ENCODE measurements at places on chromosomes 4 and X. TPM values are rescaled to one million over a fixed set of nuclear protein-coding genes. Genes with fewer than 3 reads are reported as not detected.

DNA sequence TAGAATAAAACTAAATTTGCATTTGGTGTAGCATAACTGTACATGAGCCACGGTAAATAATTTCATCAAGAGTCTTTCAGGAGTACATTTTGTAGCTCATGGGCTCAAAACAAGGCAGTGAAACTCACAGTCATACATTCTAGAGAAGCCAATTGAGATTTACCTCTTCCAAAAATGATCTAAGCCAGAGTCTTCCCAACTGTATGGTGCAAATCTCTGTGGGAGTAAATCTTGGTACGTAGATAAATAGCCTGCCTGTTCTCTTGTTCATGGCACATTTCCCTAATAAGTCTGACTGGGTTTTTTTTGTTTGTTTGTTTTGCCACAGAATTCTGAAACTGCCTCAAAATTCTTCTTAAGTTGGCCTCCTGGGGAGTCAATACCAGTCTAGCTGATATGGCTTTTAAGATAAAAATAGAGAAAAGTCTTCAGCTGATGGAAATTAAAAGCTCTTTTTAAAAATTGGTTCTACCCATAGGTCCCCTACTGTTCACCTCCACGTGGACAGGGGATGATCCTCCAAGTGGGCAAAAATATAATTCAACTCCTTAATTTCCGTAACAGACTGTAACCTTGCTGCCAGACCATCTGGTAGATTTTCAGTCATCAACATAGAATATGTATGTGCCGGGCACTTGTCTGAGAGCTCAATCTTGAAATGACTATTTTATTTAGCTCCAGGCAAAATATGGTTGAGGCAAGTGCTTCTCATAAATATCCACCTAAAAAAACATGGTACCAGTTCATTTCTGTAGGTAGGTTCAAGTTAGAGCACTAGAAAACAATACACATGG is 365.4 kb downstream of the PDHA2 start:
- DNase-seq: no peak

GRCh38 chrX:55008571-55009358 is 8.6 kb downstream of the APEX2 start:
- no peak for DNase-seq

- no peak for DNase-seq
These were observed 41.3 kb downstream of the WDR1 start for GRCh38 chr4:10075158-10075863.

GRCh38 chr4:11729548-11729947 is 300.9 kb upstream of the HS3ST1 start:
- peak; percentile 73 for DNase-seq

- peak; percentile 6 for DNase-seq
These were observed 34.9 kb upstream of the CCNI start for GRCh38 chr4:77110730-77111129.

GRCh38 chrX:150547375-150548115 is 20.9 kb upstream of the MTM1 start:
- DNase-seq: peak; percentile 43

DNA sequence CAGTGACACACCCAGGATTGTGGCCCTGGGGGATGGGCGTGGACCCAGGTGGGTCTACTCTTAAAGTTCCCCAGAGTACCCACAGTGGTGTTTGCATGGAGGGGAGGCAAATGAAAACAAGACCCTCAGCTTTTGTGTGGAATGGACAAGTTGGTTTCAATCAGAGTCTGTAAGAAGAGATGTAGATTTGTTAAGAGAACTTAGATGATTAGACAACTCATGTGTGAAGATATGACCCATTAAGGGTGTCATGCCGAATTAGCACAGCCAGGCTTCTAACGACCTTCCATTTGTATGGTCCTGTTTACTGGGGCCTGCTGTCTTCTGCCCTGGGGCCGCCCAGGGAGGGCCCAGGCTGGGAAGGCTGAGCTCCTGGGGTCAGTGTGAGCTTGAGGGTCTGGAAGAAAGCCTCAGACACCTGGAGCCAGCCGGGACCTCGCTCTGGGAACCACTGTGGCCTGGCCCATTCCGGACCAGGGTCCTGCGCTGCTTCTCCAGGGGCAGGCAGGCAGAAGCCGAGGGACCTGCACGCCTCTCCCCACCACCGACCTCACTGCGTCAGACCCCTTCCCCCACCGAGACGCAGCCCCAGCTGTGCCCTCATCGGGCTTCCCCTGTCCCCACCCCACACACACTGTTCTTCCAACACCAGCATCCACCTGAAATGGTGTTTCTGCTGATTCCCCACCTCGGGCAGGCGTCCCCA is 20.4 kb downstream of the UVSSA start:
- no peak for DNase-seq

- DNase-seq: no peak
These were observed 213.6 kb upstream of the NRK start for GRCh38 chrX:105608745-105609144.

DNA sequence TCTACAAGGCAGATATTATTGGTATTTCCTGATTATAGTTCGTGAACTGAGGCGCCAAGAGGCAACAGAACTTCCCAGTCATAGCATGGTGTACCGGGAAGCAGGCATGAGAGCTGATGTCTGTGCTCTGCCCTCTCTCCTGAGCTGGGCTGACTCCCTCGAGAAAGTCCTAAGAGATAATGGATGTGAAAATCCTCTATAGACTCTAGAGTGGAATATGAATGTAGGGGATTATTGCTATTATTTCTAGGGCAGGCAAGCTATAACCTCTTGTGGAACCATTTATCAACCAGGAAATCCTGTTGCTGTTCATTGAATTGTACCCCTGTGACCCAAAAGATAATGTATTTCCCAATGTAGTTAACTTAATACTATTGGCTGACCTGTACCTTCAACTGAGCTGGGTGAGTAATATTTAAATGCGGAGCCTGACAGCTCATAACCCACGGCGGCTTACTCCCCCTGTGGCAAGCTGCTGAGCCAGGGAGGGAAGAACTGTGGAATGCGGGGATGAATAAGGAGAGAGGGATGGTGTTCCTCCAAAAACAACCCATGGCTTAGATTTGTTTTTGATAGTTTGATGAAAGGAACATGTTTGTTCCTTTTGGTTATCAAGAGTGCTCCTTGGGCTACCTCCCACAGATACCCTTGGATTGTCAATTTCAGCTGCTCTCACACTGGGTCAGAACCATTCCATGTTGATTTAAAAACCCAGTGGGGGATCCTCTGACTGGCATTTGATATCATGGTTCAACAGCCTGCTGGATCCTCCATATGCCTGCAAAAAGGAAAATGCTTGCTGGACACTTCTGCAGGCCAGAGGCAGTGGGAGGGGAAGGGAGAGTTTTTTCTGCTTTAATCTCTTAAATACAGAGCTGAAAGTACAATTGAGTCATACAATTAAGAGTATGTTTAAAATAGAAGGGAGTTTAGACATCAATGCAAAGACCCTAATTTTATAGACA is 339.0 kb upstream of the BOD1L1 start:
- DNase-seq: peak; percentile 84

DNA sequence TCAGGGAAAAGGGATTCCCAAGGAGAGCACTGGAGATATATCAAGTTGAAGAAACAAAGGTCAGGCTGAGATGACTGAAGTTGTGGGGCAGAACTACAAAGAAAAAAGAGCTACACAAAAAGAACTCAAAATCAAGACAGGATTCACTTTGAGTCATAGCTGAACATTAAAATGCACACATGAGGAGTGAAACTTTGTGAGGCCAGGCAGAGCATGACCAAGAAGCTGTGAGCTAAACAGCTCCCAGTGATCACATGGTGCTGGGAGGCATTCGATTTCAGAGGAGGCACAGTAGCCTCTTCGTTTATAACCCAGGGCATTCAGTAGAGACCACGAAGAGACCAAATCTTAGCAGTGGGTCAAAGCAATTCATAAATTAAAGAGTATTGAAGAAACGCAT is 145.3 kb downstream of the ATRX start:
- no peak for DNase-seq

- DNase-seq: no peak
These were observed 62.9 kb upstream of the TXK start for GRCh38 chr4:48196758-48197504.

DNA sequence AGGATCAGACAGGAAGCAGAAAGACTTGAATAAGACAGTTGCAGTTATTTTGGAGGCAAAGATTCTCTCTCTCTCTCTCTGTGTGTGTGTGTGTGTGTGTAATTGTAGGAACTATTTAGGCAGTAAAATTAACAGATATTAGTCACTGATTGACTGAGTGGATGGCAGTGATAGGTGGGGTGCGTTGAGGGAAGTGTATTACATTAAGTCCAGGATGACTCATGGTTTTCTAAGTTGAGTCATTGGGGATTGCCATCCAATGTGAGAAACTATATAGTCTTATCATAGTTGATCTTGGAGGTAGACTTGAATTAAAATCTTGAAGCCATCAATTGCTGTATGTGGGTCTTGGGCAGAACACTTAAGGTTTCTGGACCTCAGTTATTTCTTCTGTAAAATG is 75.4 kb downstream of the AR start:
- peak; percentile 92 for DNase-seq

DNA sequence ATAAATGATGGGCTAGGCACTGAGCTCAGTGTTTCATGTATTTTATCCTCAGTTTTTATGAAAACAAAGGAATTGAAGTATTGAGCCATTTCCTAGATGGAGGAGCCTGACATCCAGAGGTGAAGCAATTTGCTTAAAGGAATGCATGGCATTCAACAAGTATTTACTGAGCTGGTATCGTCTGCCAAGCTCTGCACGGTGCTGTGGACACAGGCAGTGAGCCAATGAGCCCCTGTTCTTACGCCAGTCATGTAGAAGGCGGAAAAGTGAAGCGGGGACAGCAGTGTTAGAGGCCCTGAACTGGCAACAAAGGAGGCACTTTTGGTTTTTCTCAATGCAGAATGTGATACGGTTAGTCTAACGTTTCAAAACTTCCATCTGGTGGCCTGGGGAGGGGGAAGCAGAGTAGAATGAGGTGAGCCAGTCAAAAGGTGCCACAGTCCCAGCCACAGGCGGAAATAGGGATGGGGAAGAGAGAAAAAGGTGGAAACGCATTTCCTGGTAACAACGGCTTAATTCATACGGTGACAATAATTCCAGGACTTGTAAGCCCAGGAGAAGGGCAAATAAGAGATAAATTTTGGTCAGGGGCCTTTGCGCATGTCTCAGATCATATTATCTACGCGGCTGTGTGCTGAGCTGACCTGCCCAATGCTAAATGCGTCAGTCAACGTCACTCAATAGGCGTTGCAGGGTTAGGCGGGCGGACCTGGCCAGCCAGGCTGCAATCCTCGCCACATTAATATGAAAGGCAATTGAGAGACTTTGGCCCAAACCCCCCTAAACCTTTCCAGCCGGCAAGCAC is 133.9 kb downstream of the AFAP1 start:
- peak; percentile 97 for DNase-seq

GRCh38 chr4:165450871-165451270 is 72.1 kb downstream of the CPE start:
- no peak for DNase-seq

The DNAAF6 gene
- not detected for total RNA-seq

The BST1 gene
- total RNA-seq: 8.7 TPM

The ANXA3 gene
- total RNA-seq: 195 TPM

The SPANXA2 gene
- not detected for total RNA-seq

The CT47B1 gene
- not detected for total RNA-seq

The ADH1C gene
- total RNA-seq: not detected

The CLNK gene
- total RNA-seq: not detected

Measured in renal cortical epithelial cell (primary cell).